ENCODE measurements at places on chromosomes 12 and 14.

GRCh38 chr12:32353540-32353939 lies 45.8 kb upstream of the FGD4 start:
- DNase-seq = no peak

GRCh38 chr14:100397005-100397404 lies 73.9 kb downstream of the SLC25A47 start:
- DNase-seq = no peak

GRCh38 chr12:122827258-122827657 lies 8.0 kb upstream of the HIP1R start:
- DNase-seq = no peak

DNA sequence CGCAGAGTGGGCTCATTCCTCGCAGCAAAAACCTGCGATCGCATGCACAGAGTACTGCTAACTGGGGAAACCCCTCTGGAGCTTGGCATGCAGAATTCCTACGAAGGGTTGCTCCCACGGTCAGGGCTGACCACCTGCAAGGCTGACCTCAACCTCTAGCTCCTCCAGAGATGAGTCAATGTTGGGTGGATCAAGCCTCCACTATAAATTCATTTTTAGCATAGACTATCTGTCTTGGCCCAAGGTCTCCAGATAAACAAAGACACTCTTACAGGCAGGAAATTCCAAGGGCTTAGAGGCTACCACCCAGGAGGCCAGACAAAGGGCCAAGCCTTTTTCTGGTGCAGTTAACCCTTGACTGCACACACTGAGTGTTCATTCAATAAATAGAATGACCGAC lies 296.5 kb downstream of the TMEM132D start:
- no peak for DNase-seq

DNA sequence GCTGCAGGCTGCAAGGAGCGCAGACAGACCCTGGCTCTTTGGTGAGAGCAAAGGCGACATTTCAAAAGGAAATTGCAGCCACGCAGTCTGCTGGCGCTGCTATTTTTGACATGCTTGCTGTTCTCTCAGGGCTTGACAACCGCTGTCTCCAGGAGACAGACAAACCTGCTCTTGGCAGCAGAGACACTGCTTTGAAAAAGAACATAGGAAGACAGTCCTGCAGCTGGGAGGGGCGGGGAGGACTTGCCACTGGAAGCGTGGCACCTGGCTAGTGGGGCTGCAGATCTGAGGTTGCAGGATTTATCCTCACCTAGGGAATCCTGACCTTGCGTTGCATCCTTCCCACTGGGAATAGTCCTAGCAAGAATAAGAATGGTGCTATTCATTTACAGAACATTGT lies 91.8 kb upstream of the KCNA1 start:
- peak; percentile 67 for DNase-seq

- no peak for DNase-seq
Measured at GRCh38 chr12:11810206-11810545, 160.7 kb downstream of the ETV6 start.

DNA sequence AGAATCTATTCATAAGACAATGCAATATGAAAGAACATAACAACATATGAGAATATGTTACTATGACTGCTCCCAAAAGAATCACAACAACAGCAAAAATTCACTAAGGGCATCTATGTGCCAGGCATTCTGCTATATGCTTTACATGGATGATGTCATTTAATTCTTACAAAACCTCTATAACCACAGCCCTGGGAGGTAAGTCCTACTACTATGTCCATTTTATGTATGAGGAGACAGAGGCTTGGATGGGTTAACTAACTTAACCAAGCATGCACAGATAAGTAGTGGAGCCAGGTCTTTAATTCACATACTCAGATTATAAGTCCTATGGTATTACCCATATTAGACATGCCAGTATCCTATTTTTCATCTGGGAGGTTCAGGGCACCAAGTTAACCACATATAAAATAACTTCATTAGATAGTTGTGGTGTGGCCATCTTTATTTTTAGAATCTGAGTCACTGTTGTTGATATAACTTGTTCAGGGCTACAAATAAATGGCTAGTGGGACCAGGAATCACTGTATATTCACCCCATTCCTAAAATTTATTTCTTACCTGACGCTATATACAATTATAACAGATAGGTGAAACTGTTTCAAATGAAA lies 33.2 kb upstream of the RAD51AP1 start:
- DNase-seq = no peak

DNA sequence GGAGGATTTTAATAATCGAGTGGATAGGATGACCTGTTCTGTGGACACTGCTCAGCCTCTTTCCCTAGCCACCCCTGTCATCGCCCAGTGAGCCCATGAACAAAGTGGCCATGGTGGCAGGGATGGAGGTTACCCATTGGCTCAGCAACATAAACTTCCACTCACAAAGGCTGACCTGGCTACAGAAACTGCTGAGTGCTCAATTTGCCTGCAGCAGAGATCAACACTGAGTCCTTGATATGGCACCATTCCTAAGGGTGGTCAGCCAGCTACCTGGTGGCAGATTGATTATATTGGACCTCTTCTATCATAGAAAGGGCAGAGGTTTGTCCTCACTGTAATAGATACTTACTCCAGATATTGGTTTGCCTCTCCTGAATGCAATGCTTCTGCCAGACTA lies 465.4 kb upstream of the FBXO33 start:
- DNase-seq = no peak

DNA sequence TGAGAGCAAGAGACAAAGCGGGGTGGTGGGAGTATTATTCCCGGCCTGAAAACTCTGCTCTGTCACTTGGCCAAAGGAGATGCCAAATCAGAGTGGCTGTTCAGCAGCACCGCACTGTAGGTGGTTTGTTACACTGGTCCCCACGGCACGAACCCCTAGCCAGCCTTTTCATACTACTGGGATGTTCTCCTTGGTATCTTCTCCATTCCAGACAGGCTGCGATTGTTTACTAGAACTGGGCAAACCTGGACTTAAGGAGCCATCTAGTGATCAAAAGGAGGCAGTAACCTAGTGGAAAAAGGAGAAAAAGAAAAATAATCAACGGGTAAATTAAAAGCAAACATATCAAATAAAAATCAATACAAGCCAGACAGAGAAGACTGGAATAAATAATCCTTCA lies 58.9 kb upstream of the TMTC2 start:
- DNase-seq = peak; percentile 43

DNA sequence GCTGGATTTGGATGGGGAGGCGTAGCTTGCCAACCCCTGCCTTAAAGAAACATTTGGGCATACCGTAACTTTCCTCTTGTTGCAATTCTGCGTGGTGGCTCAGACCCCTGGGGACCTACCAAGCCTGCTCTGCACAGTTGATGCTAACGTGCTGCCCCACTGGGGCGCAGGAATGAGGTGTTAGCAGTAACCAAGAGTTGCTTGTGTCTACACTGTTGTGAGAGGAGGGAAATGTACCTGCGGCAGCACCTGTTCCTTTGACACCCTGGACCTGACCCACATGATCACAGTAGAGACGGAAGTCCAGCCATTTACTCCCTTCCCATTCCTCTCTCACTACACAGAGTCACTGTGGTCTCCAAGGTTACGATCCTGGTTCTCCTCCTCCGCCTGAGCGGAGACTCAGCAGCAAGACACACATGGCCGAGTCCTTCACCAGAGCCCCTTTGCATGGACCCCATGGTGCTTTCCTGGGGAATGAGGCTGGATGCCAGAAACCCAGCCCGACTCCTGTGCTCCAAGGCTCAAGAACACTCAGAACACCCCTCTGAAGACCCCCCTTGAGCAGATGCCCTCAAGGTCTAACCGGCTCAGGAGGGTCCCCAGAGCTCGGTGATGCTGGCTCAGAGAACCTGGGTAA lies 84.8 kb downstream of the FBXL14 start:
- DNase-seq = no peak

DNA sequence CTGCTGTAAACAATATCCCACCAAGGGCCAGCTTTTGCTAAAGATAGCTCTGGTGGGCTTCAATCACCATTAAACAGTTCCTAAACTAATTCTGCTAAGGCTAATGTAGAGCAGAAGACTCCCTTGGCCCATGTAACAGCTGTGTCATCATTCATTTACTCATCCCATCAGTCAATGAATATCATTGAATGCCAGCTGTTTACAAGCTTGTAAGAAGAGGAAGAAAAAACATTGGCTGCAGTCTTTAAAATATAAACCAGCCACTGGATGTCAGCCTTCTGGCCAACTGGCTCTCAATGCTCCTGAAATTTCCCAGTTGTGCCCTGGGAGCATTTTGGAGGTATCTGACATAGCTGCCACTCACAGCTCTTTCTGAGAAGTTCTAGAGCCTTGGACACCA lies 18.0 kb upstream of the MAP3K9 start:
- no peak for DNase-seq

DNA sequence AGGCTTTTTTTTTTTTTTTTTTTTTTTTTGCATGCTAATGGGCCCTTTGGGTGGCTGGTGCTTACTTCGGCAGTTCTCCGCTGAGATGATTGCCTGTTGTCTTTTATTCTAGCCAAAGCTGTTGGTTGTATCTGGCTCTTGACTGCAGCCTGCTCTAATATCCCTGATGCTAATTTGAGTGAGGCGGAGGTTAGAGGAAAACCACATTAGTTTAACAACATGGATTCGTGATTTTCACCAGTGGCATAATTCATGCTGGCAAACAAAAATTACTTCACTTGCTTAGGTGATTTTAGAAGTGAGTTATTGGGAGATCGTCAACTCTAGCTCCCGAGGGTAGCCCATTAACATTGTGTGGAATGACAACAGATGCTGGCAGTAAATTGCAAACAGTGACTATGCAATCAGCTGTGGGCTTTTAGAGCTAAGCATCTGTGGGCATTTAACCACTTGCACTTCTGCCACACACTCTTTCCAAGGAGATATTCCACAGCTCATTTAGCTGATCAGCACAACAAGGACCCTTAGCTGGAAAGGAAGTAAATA lies 97.6 kb upstream of the ZDHHC17 start:
- DNase-seq = no peak

DNA sequence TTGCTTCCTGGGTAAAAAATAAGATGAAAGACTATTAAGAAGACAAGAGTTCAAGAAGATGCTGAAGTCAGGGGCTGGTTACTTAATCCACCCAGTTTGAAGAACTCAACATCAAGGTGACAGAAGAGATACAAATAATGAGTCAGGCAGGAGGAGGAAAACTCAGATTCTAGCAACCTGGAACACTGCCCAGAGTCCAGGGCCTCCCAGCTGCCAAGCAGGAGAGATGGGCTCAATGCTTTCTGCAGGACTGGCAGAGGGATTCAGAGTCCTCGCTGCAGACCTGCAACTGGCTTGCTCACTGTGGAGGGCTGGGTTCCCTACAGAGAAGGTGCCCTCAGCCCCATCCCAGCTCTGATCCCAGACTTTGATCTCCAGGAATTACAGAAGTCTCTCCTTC lies 28.6 kb upstream of the CEBPE start:
- no peak for DNase-seq

Measured in COR-L47 (cell line).